ENCODE measurements at places on chromosomes 11 and 22.

- DNase-seq: no peak
These were observed 44.9 kb upstream of the EIF3D start for GRCh38 chr22:36573815-36574363.

- DNase-seq: no peak
These were observed 363.6 kb downstream of the BRD1 start for GRCh38 chr22:49464037-49464436.

DNA sequence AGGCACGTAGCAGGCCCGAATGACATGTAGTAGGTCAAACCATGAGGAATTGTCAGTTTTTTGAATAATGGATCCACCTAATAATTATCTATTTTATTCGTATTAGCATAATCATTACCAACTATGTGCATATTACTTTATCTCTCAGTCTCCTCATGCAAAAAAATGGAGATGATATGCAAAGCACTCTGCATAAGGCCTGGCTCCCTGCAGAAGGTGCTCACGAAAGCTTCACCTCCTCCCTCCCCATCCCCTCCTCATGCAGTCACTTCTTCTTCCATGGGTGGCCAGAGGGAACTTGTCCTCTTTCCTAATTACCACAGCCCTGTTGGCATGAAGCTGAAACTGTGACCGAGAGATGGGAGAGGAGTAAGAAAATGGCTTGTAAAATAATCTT, 20.8 kb upstream of the TSKU start:
- no peak for DNase-seq

DNA sequence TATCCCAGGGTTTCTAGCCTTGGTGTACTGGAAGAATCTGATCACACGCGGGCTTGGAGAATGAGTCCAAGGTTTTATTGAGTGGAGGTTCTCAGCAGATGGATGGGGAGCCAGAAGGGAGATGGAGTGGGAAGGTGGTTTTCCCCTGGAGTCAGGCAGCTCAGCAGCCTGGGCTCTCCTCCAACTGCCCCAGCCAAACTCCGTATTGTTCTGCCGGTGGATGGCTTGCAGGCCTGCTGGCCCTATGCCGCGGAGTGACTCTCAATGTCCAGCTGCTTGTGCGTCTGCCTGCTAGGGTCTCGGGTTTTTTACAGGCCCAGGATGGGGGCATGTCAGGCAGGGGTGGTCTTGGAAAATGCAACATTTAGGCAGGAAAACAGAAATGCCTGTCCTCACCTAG, 162.4 kb upstream of the LMO1 start:
- no peak for DNase-seq

- DNase-seq: no peak
These were observed 61.3 kb downstream of the PRMT3 start for GRCh38 chr11:20448834-20449233.

Data from NCI-H1092 (cell line).